ENCODE measurements at places on chromosomes 2 and 18.

GRCh38 chr2:67451086-67451832 is 54.1 kb downstream of the ETAA1 start:
- no peaks in the 10 kb centered on the region for H3K4me1 ChIP-seq
- no peak overlapping the region for H3K27ac ChIP-seq
- H3K4me3 ChIP-seq, result no peak overlapping the region
- no peaks in the 10 kb centered on the region for H3K36me3 ChIP-seq
- H3K27me3 ChIP-seq, result no peaks in the 10 kb centered on the region

DNA sequence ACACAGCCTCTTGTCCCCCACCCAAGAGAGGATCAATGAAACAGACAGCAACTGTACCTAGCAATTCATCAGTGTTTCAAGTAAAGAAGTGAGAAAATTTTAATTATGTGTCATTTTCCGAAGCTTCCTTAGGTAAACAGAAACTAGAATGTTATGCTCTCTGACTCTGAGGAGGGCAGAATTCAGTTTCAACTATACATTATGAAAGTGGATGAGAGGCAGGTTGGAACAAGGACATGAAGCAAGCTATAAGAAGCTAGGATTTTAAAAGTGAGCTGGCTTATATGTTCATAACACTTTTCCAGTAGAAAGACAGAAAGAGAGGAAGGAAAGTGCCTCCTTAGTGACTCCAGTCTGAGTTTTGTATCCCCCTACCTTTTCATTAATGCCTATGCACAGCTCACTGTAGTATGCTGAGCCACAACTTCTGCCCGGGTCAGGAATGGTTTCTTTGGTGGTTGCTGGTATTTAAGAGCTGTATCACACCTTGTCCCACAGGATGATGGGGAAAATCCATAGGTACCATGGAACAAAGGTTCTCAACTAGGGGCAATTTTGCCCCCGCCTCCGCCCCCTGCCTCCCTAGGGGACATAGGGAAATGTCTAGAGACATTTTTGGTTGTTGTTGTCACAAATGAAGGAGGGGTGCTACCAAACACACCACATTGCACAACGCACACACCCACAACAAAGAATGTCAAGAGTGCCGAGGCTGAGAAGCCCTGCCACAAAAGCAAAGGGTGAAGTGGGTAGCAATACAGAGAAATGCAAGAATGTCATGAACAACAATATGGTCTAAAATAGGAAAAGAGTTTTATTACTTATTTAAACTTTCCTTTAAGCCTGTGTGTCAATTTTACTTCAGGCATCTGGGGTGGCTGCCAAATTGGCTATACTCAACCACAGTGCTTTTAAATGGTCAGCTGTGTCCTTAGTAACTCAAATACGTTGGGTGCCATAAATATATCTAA is 161.0 kb upstream of the ZFP36L2 start:
- H3K27me3 ChIP-seq, result no peaks in the 10 kb centered on the region
- peaks cover 12% of the 10 kb centered on the region for H3K36me3 ChIP-seq
- no peak for DNase-seq
- peak overlapping the region; percentile 22 for H3K4me3 ChIP-seq
- H3K27ac ChIP-seq, result peak overlapping the region; percentile 63
- H3K4me1 ChIP-seq, result peaks cover 34% of the 10 kb centered on the region

- peak overlapping the region; percentile 11 for H3K27ac ChIP-seq
- peak; percentile 58 for DNase-seq
- no peaks in the 10 kb centered on the region for H3K4me1 ChIP-seq
These were observed 157.8 kb downstream of the SMAD2 start for GRCh38 chr18:47772374-47773248.

DNA sequence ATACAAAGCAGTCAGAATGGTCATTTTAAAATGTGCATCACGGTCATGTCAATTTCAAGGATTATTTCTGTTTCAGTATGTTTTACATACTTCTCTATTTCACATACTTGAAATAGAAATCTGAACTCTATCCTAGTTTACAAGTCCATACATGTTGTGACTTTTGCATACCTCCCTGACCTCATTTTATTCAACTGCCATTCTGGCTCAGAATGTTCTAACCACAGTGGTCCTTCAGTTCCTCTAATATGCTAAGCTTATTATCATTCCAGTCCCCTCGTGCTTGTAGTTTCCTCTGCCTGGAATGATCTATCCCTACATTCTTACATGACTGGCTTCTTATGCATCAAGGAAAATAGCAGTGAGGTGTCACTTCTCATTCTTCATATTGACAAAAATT is 295.6 kb downstream of the KIAA1328 start:
- no peak overlapping the region for H3K4me3 ChIP-seq
- DNase-seq, result no peak
- H3K27ac ChIP-seq, result no peak overlapping the region

DNA sequence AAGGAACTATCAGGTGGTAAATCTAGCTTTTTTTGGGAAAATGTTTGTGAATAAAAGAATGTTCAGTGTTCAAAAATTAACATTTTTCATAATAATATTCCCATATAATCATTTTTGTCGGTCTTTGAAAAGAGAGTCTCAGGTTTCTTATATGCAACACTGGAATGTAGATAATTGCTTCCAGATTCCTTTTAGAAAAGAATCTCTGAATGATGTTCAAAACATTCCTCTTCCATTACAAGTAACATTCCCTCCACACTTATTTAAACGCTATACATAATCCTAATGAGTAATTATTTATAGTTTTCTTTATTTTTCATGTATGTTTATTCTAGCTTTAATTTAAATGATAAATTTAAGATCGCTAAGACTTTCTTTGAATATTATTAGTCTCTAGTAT is 7.0 kb downstream of the ZSWIM2 start:
- no peaks in the 10 kb centered on the region for H3K4me1 ChIP-seq
- H3K27ac ChIP-seq, result no peak overlapping the region
- no peak for DNase-seq
- no peaks in the 10 kb centered on the region for H3K36me3 ChIP-seq
- no peaks in the 10 kb centered on the region for H3K27me3 ChIP-seq

GRCh38 chr2:132891498-132891897 is 221.5 kb upstream of the LYPD1 start:
- no peak for DNase-seq
- H3K4me3 ChIP-seq, result no peak overlapping the region
- peaks cover 3% of the 10 kb centered on the region for H3K36me3 ChIP-seq
- peaks cover 4% of the 10 kb centered on the region for H3K4me1 ChIP-seq

- H3K36me3 ChIP-seq, result no peaks in the 10 kb centered on the region
- H3K4me1 ChIP-seq, result no peaks in the 10 kb centered on the region
- peaks cover 5% of the 10 kb centered on the region for H3K27me3 ChIP-seq
These were observed 9.0 kb downstream of the PTPRM start for GRCh38 chr18:7576077-7576476.

All from T-helper 2 cell treated with Interferon-gamma antibody and Interleukin-4, amounts not matched to agents 5 μg/mL and 100 μg/mL, for 36 hours (primary cell).